Brain microvascular endothelial cell (primary cell): ENCODE measurements at places on chromosomes 11 and 22.

- no peak for DNase-seq
Measured at GRCh38 chr11:111945198-111945597, 8.1 kb downstream of the DIXDC1 start.

DNA sequence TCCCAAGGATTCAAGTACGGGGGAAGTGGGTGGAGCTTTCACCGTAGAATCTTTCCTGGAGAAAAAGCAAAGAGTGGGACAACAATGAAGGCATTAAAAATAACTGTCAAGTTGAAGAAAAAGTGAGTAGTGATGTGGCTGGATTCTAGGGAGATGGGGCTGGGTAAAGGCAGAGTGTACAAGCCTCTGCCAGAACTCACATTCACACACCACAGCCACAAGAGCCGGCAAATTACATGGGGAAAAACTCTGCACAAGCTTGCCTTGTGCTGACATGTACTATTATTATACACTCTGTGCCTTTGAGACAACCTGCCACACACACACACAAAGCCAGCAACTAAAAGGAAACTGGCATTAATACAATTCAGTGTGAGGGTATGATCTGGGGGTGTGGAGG, 182.6 kb downstream of the LARGE1 start:
- no peak for DNase-seq

DNA sequence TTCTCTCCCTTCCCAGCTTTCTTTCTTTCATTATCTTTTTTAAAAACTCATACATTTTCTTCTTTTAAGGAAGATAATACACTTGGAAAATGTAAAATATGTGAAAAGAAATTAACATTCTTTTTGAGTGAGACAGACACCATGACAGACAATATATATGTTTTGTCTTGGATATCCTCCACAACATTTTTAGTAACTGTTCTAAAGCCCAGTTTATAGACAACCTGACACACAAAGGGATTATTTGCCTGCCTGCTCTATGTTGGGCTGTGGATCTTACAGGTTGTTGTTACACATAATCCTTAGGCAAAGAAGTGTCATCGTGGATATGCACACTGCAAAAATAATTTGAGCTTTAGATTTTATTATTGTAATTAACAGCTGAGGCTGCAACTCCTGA, 301.4 kb upstream of the PDGFD start:
- no peak for DNase-seq

GRCh38 chr11:41660585-41660984, 201.1 kb upstream of the LRRC4C start:
- DNase-seq: no peak

DNA sequence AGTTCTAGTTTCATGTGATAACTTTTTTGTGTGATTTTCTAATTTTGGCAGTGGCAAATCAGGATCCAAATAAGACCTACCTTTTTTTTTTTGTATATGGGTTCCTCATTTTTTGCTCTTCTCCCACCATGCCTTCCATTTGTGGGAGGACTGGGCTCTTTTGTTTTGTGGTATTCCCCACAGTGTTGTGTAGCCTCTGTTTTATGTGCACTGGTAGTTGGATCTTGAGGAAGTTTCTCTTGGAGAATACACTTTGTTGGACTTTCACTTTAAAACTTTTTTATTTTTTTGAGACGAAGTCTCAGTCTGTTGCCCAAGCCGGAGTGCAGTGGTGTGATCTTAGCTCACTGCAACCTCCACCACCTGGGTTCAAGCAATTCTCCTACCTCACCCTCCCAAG, 39.7 kb downstream of the PPP6R3 start:
- DNase-seq: no peak

- DNase-seq: no peak
Measured at GRCh38 chr22:22933807-22934542, 46.4 kb downstream of the IGLL5 start.

DNA sequence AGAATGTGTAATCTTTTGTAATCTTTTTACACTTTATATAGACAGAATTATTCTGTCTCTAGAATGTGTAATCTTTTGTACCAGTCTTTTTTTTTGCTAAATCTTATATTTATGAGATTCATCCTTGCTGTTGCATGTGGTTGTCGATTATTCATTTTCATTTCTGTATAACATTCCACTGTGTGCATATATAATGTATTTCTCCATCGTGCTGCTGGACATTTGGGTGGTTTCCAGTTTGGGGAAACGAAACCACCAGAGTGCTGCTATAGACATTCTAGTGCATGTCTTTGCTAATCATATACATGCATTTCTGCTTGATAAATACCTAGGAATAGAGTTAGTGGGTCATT, 146.5 kb downstream of the GRIK4 start:
- DNase-seq: no peak

GRCh38 chr22:46135611-46136485, 14.5 kb upstream of the PPARA start:
- no peak for DNase-seq

GRCh38 chr11:122155765-122156527, 39.9 kb upstream of the BLID start:
- no peak for DNase-seq

DNA sequence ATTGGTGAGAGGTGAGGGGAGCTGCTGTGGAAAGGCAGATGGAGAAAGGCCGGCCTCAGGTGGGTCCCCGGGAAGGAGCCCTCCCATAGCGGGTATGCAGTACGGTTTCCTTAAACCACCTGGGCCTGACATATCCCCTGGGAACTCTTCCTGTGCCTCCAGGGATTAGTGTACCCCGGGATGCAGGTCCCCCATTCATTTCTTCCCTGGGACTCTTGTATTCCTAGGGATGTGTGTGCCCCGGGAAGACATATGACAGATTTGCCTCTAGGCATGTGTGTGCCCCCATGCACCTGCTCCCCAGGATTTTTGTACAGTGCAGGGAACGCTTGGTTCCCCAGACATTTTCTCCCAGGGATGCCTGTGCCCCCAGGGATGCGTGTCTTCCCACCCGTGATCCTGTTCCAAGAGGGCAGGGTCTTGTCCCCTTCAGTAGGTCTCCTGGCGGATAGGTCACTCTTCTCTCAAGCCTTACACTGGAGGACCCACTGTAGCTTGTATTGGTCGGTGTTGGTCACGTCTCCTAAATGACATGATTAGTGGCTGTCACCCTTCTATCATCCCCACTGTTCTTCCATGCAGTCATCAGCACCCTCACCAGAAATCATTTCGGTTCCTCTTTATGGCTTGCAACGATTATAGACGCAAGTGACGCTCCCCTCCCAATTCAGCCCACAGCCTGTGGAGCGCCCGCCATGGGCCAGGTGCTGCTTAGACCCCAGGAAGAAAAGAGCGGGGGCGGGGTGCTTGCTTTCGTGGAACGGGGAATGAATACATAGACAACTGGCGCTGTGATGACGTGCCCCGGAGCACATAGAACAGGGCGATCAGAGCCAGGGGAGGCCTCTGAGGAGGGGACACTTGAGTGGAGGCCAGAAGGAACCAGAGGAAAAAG, 1.3 kb downstream of the PARVB start:
- no peak for DNase-seq

GRCh38 chr22:35661464-35661863, 13.2 kb downstream of the APOL6 start:
- DNase-seq: peak; percentile 54

DNA sequence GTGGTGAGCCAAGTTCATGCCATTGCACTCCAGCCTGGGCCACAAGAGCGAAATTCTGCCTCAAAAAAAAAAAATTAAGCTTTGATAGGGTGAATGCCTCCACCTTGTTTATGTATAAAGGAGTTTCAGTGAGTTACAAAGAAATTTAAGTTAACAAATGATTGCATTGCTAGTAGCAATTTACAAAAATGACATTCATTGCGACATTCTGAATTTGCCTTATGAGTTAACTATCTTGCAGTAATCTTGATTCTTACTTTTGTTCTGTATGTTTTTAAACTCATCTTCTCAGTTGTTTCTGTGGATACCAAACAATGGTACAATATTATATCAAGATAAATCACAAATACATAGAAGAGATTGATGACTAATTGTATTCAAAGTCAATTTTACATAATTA, 207.0 kb downstream of the DDX10 start:
- no peak for DNase-seq

GRCh38 chr11:2816941-2817421, 68.6 kb downstream of the CDKN1C start:
- DNase-seq: peak; percentile 66

GRCh38 chr22:50630376-50630775, 2.4 kb upstream of the ARSA start:
- DNase-seq: no peak

DNA sequence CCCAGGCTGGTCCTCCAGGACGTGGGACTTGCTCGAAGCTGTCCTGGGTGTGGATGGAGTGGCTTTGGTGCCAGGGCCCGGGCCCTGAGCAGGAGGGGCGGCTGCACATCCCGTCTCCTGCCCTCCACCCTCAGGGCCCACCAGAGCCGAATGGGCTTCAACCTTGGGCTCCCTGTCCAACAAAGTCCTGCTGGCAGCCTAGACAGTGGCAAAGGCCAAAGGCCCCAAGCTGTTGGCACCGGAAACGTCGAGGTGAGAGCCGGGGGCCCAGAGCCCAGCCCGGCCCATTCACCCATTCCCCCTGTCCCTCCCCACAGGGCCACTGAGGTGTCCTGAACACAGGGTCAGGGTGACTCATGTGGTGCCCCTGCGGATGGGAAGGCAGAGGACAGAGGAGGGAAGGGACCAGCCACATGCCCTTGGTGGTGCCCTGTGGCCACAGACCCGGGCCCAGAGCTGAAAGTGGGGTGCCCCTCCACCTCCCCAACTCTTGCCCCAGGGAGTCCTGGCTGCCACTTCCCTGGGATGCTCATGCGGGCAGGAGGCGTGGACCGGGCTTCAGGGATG, 9.1 kb downstream of the TSPAN32 start:
- no peak for DNase-seq

DNA sequence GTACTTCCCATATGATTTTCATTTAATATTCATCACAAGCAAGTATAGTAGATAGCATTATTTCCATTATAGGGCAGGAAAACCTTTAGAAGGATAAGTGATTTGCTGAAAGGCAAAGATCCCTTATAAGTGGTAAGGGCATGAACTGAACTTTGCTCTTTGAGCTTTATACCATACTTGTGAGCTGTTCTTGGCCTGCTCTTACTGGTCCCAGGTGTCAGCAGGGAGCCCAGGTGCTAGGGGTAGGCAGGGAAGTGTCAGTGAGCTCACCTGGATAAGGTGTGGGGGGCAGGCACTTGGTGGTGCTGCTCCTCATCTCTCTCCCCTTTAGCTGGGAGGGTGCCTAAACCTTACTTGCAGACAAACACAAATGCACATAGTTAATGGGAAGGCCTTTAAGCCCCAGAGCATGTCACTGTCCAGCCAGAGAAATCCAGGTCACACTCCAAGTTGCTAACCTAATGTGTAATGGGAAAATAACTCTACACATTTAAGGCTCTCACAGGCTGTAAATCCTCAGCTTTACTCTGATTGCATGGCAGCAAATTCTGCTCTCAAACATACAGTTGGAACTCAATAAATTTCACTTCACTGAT, 114.4 kb downstream of the PLEKHA7 start:
- DNase-seq: no peak

DNA sequence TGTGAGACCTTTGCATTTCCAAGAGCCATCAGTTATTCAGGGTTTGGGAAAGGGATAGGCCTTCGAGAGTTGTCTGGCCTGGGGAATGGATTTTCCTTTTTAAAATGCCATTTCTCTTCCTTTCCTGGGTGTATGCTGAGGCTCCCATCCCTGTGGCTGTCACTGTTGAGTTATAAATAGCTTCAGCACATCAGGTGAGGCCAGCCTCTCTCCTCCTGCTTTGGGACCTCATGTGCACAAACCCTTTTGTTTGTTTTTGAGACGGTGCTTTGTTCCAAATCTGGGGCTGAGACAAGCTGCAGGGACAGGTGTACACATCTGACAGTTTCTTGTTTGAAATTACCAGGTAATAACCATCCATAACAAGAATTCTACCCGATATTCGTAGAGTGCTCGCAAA, 1.3 kb downstream of the TEF start:
- no peak for DNase-seq

DNA sequence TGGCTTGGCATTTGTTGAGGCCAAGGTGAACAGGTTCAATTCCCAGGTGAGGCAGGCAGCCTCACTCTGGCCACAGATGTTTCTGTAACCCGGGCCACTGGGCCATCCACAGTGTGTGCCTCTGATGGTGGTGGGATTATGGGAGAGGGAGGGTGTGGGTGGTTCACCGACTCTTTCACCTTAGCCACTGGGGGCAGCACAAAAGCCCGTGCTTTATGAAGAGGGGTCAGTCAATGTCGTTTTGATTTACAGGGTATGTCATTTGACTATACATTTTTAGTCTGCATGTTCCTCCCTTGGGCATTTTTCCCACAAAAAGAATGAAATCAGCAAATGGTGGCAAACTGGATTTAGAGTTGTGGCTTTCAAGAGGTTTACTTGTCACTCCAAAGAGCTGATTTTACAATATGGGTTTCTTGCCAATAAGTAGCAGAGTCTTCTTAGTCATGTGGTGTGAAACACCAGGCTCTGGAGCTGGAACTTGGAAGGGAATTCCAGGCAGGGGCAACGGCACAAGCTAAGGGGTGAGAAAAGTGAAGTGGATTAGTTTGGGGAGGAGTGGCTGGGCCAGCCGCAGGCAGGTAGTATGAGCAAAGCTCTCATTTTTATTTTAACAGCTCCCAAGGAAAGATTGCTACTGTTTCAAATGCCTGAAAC, 217.8 kb upstream of the ZBED5 start:
- DNase-seq: no peak

GRCh38 chr11:87076260-87076783, 38.6 kb downstream of the TMEM135 start:
- DNase-seq: no peak

GRCh38 chr11:8177136-8177535, 8.3 kb upstream of the RIC3 start:
- no peak for DNase-seq

DNA sequence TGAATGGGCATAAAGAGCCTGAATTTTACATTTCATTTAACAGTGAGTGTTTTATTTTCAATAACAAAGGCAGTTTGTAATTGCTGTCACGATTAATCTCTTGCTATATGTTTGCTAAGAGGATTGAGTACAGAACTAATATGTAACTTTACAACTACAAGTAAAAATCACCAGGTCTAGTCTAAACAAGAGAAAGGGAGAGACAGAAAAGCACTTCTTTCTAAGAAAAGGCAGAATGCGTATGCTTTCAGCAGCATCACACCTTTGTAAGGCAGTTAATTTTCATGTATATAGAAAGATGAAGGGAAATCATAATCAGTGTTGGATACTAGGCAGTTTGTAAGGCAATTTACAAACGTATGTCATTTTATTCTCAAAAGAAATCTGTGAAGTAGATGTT, 169.8 kb downstream of the NELL1 start:
- no peak for DNase-seq
